ENCODE measurements at places on chromosomes 7 and 10.

GRCh38 chr10:2222631-2223030 is 485.3 kb upstream of the ADARB2 start:
- no peak for DNase-seq

GRCh38 chr10:77692782-77693181 is 55.2 kb upstream of the KCNMA1 start:
- DNase-seq = no peak

GRCh38 chr10:97332591-97333350 is 1.8 kb downstream of the FRAT2 start:
- peak; percentile 79 for DNase-seq

DNA sequence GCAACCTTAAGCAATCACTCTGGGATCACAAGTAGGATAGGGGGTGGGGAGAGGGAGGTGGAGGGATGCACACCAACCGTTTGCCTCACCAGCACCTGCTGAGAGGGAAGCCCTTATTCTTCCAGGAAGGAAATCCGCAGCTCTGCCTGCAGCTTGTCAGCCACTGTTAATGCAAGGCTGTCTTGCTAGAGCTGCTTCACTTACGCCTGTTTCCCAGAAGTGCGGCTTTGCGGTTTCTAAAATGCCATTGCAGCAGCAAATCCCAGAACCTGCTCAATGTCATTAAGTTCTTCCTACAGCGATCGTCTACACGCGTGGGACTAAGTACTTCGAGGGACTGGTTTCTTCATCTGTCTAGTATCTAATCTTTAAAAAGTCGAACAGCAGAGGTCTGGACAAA is 191.1 kb downstream of the ZMYND11 start:
- no peak for DNase-seq

GRCh38 chr7:155457544-155458110 is 302 bp upstream of the EN2 start:
- DNase-seq = no peak

Data from posterior cingulate gyrus (tissue), 11 donors.